Bone marrow (tissue), 2 donors: ENCODE measurements at places on chromosomes 11 and 22.

- DNase-seq, result no peak
Measured at GRCh38 chr11:19306179-19306944, 65.6 kb upstream of the E2F8 start.

DNA sequence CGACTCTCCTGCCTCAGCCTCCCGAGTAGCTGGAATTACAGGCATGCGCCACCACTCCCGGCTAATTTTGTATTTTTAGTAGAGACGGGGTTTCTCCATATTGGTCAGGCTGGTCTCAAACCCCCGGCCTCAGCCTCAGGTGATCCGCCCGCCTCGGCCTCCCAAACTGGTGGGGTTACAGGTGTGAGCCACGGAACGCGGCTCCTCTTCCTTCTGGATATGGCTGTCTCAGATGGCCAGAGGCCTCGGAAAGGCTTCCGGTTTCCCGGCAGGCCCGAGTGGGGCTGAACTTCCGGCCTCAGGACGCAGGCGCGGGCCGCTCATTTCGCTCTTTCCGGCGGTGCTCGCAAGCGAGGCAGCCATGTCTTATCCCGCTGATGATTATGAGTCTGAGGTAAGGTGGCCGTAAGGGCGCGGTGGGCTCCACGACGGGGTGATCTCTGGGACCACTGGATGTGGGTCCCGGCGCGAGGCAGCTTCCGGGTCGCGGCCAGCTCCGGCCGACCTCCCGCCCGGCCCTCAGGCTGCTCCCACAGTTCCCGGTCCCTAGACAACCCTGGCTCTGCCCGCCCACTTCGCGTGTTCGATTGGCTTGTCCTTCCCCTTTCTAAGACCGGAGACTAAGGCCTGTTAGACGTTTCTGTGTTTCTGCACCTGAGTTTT is at the start of gene EIF3L:
Gene EIF3L, plus strand, starts transcription at position 331 of the 663 bp plus-strand sequence. Its CDS starts 31 bp downstream, at position 362.
- DNase-seq, result peak; percentile 83

DNA sequence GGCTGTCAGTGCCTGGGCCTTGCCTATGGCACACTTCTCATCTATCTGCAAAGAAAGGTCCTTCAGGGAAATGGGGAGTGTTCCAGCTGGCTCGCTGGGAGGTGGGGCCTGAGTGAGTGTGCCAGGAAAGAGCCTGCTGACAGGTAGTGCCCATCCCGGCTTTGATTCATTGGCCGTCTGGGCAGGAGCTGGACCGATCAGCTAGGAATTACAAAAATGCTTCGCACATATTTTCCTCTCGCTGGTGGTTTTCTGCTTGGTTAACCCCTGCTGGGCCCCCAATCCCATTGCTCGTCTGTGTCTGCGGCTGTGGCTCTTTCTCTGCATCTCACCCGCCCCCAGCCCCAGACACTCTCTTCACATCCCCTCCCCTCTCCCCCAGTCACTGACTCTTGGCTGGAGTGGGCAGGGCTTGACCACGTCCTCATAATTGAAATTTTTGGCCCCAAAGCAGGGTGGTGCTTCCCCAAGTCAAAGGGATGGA is 10.8 kb downstream of the LIF start:
- no peak for DNase-seq

DNA sequence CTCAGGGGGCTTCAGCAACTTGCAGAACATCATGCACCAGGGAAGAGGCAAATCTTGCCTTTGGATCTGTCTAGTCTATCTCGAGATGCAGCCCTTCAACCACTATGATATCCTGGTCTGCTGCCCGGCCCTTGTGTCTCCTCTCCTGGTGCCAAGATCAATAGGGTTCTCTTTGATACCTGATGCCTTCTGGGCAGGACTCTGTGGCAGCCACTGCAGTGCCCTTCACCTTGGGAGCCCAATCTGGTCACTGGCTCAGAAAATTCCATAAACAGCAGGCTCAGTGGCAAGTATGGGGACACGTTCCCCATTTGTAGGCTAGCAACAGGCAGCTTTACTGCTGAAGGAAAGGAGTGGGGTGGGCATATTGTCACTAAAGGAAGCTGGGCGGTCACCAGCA is 23.4 kb downstream of the SYN3 start:
- DNase-seq, result no peak

GRCh38 chr11:132064987-132065620 is 694.7 kb downstream of the NTM start:
- DNase-seq, result no peak

DNA sequence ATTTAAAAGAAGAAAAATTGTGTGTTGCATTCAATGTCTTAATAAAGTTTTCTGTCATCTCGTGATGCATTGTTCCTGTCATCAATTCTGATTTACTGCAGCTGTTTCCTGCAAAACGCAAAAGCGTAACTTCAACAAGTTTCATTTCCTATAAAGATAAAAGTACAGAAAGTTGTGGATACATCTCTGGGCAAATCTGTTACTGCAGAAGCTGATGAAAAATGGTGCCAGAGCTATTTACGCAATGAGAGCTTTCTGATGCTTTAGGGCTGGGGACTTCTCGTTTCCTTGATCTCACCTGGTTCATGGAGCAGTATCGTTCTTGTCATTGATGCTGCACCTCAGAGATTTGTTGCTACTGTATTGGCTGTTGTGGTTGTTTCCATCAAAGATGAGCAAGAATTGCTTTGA is 15.5 kb upstream of the MS4A12 start:
- peak; percentile 39 for DNase-seq

GRCh38 chr11:24872186-24872585 is 375.3 kb downstream of the LUZP2 start:
- no peak for DNase-seq

GRCh38 chr11:62433904-62434276 is 15.1 kb downstream of the SCGB1A1 start:
- no peak for DNase-seq

DNA sequence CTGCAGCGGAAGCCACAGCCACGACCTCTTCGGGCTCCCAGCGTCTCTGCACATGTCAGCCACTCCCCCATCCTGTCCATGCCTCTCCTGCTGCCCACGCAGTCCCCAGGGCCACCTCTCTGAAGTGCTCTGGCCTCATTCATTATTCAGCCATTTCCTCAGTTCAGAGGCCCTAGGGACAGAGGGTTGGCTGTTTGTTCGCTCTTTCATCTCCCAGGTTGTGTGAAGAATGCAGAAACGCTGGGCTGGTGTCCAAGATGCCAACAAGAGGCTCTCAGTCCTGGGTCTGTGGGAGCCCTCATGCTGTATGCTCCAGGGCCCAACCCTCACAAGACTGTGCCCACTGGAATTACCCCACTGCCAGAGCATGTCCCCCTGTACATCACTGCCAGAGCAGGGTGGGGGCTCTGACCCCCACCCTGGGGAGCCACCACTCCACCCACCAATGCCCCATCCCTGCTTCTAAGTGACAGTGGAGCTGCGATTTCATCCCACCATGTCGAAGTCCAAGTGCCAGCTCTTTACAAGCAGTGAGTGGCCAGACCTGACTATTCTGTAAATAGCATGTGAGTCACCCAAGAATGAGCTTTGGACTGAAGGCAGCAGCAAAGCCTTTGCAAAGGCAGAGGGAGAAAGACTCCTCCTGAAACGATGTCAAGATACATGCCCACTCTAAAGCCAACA is 209.6 kb downstream of the BUD13 start:
- no peak for DNase-seq

DNA sequence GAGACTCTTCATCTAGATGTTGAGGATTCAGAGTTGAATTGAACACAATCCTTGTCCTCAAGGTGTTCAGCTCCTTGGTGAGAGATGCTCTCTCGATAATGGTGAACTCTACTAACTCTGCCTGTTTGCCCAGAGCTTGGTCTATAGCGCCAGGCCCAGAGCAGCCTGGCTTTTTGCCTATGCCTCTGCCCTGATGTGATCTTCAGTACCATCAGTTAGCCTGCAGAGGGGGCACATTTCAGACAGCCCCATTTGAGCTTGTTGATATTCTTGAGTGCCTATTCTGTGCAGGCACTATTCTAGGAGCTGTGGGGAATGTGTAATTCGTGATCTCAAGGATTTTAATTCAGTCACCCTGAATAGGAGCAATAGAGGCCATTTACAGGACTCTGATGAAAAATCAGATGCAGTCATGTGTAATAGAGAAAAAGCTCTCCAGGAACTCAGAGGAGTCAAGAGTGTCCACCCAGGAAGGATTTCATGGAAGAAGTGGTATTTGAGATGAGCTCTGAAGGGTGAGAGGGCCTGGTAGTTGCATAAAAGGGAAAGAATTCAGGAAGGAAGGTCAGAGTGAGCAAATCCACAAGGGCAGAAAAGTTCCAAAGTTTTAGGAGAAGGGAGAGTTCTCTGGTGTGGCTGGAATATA is 19.3 kb downstream of the GTPBP1 start:
- DNase-seq, result peak; percentile 25

DNA sequence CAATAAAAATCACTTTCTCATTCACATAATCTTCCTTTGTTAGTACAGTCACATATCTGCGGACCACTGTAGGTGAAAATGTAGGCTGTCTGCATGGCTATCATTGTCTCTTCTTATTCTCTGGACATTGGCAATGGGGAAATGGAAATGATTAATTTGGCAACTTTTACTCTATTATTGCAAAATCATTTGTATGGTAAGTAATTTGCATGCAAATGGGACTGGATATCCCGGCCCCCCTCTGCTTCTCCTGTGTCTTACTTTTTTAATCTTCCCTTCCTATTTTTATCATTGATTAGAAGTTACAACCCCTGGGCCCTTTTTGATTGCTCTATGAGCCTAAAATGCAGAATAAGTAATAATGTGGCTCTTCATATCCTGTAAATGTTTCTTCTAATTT is 6.0 kb downstream of the GRK3 start:
- DNase-seq, result no peak

DNA sequence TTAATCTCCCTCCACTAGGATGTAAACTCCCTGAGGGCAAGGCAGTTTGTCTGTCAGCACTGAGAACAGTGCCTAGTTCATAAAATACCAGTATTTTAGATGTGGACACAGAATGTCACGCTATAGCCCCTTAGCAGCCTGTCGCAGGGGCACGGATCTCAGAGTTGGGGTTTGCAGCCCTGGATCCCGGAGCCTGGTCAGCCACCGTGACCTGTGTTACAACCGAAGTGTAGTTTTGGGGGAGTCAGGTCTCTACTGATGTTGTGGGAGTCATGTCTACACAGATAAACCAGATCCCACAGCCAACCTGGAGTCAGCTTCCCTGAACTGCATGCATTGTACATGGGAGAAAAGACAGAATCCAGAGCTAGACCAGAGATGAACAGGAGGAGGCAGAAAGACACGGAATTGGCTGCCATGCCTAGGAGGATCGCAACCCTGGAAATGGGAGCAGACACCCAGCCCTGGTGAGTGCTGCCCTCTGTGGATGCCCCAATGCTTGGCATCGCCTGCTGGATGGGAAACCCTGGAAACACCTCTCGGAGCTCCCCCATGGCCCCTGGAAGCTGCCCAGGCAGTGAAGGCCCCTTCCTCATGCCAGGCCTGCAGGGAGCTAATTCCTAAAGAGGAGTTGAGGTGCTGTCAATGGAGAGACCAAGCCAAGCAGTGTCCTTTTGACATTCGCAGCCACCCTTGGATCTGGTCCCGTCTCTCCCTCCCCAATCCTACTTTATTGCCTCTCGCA is 851.3 kb downstream of the TBC1D22A start:
- DNase-seq, result no peak

GRCh38 chr11:121904148-121904547 is 211.9 kb downstream of the BLID start:
- no peak for DNase-seq

- no peak for DNase-seq
Measured at GRCh38 chr22:43750751-43751150, 61.4 kb downstream of the EFCAB6 start.

- no peak for DNase-seq
Measured at GRCh38 chr22:49568751-49569285, 258.9 kb downstream of the BRD1 start.

DNA sequence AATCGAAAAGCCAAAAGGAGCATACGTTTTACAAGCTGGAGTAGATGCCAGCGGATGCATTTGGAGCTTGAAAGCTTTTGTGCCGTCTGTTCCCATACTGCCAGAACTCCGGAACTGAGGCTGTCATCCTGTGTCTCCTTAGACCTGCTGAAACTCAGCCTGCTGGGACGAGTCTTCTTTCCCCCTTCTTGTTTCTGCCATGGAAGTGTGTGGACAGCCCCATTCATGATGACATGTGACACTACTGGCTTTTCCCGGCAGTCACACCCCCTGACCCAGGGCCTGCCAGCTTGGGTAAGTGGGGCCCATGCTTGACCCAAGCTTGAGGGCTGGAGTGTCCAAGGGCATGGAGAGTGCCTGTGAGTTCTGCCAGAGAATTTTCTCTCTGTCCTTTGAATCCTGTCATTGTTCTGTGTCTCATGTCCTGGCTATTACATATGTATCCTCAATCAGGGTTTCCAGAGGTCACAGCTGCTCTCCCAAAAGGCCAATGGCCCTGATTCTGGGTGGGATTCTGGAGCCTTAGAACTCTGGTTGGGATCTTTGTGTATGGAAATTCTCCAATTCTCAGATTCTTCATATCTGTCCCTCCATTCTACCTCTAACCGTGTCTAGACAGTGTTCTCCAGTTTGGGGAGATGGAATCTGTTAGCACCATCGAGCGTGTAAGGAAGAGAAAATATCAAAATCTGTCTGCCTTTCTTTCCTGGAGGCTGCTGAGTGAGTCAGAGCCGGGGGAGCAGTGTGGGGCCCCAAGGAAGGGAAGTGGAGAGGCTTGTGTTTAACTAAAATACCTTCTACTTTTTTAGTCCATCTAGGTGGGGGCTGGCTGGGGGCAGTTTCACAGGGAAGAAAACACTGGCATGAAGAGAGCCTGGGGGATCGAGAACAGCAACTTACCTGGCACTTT is 73.2 kb downstream of the KIAA1671 start:
- peak; percentile 8 for DNase-seq

GRCh38 chr22:46240506-46240905 is 9.6 kb downstream of the CDPF1 start:
- no peak for DNase-seq

- no peak for DNase-seq
Measured at GRCh38 chr11:104130161-104130560, 33.8 kb downstream of the PDGFD start.

GRCh38 chr11:79087961-79088318 is 352.9 kb downstream of the TENM4 start:
- no peak for DNase-seq

- no peak for DNase-seq
Measured at GRCh38 chr22:29700206-29700899, 19.4 kb upstream of the CABP7 start.

DNA sequence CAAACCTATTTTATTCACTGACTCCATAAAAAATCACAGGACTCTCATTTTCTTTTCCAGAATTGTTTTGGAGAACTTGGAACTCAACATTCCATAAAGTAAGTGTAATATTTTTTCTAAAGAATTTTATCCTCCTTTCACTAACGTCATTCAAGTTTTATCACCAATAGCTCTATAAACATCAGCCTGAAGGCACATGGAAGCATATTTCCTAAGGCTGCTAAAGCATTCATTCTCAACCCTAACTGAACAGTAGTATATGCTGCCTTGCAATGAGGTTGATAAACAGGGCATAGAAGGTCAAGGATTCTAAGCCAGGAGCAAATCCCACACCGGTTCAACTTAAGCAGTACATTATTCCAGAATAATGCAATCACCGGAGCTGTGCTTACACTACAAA is 273.9 kb downstream of the RAB38 start:
- DNase-seq, result no peak

GRCh38 chr22:44411226-44412135 is 86.6 kb downstream of the RTL6 start:
- DNase-seq, result no peak
